Activated gamma-delta T cell treated with anti-CD3 and anti-CD28 coated beads, Interleukin-2, amount 50 U/mL, for 16 hours (primary cell): ENCODE measurements at places on chromosomes 4 and X.

DNA sequence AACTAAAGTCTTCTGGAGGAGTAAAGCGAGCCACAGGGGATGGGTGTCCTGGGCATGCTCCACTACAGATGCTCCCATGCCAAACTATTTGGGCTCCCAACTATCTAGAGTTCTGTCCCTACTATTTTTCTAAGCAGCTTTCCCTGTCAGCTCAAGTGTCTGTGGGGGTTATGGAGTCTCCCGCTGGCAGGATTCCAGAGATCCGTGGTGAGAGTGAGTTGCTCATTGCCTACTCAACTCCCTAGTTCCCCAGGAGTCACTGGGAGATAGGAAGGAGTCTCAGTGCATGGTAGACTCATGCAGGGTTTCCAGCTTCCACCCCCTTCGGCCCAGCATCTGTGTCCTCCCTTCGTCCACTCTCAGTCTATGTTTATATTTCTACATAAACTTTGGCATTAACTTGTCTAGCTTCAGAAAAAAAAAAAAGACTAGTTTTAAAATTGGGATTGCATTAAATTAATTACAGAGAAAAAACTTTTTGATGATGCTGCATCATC, 55.1 kb upstream of the INPP4B start:
- DNase-seq: no peak

DNA sequence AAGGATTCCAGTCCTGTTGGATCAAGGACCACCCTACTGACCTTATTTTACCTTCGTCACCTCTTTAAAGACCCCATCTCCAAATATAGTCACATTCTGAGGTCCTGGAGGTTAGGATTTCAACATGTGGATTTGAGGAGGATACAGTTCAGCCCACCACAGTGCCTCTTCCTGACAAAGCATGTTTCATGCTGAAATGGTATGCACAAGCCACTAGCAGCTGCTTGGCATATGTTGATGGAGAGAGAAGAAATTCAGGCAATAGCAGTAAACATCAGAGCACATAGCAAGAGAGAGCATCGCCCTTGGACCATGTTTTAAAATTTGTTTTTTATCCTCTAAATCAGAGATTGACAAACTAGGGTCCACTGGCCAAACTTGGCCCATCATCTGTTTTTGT, 172.1 kb downstream of the PRKX start:
- DNase-seq: no peak

GRCh38 chr4:46445710-46446314, 55.9 kb upstream of the GABRA2 start:
- DNase-seq: no peak

GRCh38 chr4:118712872-118713271, 27.7 kb downstream of the METTL14 start:
- DNase-seq: no peak

- DNase-seq: no peak
Observed at GRCh38 chrX:48714573-48714972, 18.0 kb downstream of the SUV39H1 start.

- DNase-seq: no peak
Observed at GRCh38 chrX:102883491-102883890, 53.6 kb upstream of the RAB40AL start.

DNA sequence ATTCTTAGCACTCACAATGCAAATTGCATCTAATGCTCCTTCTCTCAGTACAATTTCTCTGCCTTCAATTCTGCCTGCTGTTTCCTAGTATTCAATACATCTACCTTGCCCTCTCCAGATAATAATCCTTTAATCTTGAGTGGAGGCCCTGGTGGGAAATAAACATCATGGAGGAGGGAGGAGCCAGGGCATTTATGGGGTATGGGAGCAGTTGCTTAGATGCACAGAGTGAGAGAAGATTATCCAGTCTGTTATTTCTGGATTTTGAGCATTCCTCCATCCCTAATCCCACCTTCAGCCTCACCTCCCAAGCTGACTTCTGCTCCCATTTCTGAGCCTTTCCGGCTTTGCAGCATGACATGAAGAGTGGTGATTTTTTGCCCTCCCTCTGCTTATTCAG, 127.9 kb upstream of the PPP3CA start:
- no peak for DNase-seq

DNA sequence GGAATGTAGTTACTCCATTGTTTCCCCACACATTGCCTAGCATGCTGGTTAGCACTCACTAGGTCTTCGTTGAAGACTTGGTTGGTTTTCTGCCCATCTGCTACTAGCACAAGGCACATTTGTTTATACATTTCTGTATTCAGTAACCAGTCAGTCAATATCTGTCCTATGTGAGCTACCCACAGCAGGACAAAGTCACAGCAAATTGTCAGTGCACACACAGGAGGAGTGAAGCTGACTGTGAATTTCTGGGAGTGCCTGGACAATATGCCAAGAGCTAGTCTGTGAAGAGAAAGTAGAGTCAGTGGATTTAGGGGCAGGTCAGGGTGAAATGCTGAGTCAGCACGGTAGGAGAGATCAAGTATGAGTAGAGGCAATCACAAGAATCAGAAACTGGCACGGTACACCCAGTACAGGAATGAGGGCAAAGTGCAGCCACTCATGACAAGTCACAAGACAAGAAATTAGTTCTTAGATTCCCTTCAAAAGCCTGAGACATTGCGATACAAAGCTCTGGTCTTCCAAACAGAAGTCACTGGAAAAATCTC, 1049.8 kb upstream of the POU3F4 start:
- no peak for DNase-seq

GRCh38 chr4:174918058-174918457, at the start of gene ADAM29:
Gene ADAM29, plus strand, starts transcription at chr4:174918358. Its CDS starts 57,168 bp downstream, at chr4:174975526.
- no peak for DNase-seq

GRCh38 chr4:20272411-20272872, 20.7 kb downstream of the SLIT2 start:
- no peak for DNase-seq

- no peak for DNase-seq
Observed at GRCh38 chr4:16505726-16506125, 279.5 kb upstream of the TAPT1 start.

- no peak for DNase-seq
Observed at GRCh38 chr4:100882661-100883060, 364.8 kb upstream of the EMCN start.

DNA sequence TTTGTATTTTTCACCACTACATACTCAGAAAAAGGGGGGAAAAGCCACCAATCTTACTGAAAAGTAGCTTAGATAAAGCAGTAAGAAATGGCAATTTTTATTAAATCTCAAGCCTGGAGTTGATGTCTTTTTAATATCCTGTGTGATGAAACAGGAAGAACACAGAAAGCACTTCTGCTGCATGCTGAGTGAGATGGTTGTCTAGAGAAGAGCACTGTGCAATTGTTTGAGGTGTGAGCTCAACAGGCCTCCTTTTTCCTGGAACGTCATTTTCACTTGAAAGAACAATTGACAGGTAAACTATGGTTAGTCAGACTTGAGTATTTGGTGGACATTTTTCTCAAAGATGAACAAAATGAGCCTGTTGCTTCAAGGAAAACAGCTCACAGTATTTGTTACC, 73.9 kb downstream of the RTL5 start:
- DNase-seq: no peak

- DNase-seq: no peak
Observed at GRCh38 chr4:52551487-52551886, 107.6 kb downstream of the USP46 start.

GRCh38 chr4:21507439-21507838, 441.1 kb downstream of the KCNIP4 start:
- no peak for DNase-seq

DNA sequence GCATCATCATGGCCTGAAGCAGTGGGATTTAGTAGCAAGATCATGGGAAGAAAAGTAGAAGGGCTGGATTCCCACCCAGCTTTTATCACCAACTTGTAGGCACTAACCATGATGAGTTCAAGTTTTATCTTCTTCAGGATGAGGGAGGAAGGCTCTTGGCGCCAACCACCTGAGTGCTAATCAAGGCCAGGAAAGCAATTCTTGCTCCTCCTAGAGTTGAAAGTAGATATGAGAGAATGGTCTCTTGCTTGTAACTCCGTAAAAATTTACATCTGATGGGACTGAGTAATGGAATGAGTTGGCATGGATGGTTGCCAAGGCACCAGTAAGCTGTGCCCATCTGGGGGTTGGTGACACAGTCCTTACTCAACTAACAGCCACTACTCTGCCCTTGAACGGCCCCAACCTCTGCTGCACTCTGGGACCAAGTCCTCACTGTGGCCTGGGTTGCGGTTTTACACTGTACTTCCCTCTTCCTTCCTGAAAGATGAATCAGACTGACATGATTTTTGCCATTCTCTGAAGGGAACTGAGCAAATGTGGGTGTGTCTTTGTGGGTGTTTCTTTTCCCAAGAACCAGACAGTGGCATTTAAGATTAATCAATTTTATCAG, 39.4 kb upstream of the NDP start:
- DNase-seq: peak; percentile 32

GRCh38 chrX:135345107-135345589, 35.9 kb downstream of the ETDC start:
- DNase-seq: no peak

GRCh38 chr4:6031846-6032245, 13.6 kb upstream of the C4orf50 start:
- no peak for DNase-seq

DNA sequence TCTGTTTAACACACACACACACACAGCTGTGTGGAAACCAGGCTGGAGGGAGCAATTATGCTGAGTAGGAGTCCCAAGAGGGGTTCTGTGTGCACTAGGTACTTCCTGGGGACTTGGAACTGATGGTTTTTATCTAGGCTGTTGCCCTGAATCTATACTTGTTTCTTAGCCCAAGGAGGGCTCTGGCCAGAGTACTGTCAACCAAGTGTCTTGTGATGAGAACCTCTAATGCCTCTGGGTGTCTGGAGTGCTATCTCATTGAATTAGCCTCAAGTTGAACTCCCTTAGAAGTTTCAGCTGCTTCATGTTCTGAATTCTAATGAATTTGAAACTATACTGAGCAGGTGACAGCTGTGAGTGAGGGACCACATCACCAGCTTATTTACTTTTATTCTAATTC, 16.6 kb downstream of the ARHGAP24 start:
- no peak for DNase-seq

DNA sequence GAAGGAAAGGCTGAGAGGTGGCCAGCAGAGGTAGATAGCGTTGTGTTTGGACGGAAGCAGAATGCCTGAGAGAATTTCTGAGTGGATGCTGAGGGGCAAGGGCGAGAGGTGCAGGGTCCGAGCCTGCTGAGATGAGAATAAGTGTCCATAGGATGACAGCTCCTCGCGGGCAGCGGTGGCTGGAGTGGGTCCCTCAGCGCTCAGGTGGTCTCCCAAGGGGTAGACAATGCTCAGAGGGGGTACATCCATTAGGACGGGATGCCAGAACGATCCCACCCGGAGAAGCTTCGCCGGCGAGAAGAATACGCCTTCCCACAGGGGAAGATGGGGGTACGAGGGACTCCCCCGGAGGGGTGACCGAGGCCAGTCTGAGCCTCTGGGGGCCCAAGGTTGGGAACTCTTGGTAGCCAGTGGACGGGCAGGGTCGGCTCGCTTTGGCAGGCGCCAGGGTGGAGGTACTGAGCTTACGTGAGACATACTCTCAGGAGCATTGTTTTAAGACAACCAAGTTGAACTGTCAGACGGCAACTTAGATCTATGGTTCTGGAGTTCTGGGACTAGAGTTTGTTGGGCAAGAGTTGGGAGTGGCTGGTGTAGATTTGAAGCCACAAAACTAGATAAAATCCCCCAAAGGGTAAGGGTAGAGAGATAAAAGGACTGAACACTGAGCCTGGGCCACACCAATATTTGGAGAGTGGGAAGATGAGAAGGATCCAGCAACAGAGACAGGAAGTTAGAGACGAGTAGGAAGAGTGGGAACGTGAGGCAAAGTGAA, 15.8 kb downstream of the BRCC3 start:
- no peak for DNase-seq

DNA sequence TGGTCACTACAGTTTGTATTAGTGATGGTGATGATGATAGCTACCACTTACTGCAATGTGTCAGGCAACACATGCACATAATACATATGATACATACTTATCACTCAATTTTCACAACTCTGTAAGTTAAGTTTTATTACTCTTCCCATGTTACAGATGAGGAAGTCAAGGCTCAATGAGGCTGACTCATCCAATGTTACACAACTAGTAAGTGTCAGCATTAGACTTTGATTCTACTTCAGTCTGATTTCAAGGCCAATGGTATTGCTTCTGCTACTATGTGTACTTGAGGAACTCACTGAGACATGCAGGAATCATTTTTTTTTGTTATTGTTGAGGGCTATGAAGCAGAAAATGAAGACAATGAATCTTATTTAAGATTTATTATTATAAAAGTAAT, 96.4 kb upstream of the TRPC5OS start:
- DNase-seq: no peak

DNA sequence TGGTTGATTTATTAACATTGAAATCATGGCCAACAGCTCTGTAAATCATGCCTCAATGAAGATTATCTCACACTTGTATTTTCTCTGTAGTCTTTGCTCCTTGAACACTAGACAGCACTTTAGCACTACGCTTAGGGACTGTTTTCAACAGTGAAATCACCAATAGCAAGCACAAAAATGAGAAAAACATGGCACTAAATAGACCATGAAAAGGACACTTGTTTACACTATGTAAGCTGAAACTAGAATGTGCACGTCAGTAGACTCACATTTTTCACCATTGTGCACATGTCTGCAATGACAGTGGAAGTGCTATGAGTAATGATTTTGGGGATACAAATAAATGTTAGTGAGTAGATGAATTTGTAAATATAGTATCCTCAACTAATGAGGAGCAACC, 3.1 kb downstream of the BMP2K start:
- DNase-seq: no peak

GRCh38 chr4:159689526-159689925, 586.6 kb downstream of the RAPGEF2 start:
- DNase-seq: no peak

GRCh38 chr4:16035843-16036242, 48.0 kb downstream of the PROM1 start:
- no peak for DNase-seq

DNA sequence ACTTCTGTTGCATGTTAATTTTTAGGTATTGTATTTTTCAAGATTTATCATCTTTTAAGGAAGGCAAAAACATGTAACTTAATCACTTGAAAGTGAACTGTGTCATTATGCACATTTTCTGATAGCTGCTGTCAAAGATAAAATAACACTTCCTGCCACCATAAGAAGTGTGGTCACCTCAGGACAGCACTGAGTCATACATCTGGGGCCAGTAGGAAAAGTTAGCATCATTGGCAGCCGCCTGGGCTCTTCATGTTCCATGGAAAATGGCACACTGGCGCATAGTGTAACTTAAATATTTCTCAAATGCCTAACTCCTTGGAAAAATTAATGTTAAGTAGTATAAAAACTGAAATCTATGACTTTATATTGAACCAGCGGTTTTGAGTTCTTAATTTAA, 24.2 kb downstream of the CNKSR2 start:
- no peak for DNase-seq

- DNase-seq: no peak
Observed at GRCh38 chr4:7790999-7791398, 148.7 kb downstream of the AFAP1 start.

DNA sequence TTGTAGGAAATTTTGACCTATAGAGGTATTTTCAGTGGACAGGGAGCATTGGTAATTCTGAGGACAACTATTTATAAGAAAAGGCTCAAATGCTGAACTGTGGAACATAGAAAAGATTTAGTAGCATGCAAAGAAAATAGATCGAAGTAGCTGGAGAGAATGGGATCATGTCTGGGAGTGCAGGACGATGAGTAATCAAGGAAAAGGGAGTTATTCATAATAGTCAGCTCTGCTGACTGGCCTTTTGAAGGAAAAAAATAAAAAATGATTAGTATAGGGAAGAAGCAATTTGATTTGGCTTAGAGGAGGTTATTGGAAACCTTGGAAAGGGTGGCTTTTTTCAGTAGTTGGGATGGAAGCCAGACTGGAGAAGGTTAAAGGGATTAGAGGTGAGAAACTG, 22.9 kb upstream of the ANK2 start:
- DNase-seq: no peak
